ENCODE measurements at places on chromosomes 13 and 19. TPM values are rescaled to one million over a fixed set of nuclear protein-coding genes. Genes with fewer than 3 reads are reported as not detected.

WDR88 gene
- total RNA-seq: not detected

CLC gene
- not detected for total RNA-seq

ZNF154 gene
- total RNA-seq: 31.4 TPM

CABP5 gene
- not detected for total RNA-seq

OR4F17 gene
- total RNA-seq: not detected

PRTN3 gene
- total RNA-seq: 1.8 TPM

PEAK3 gene
- not detected for total RNA-seq

UBE2L5 gene
- total RNA-seq: 0.92 TPM

LILRB4 gene
- total RNA-seq: 2.3 TPM

CIC gene
- 20.8 TPM for total RNA-seq

KL gene
- total RNA-seq: 5.1 TPM

ZNF841 gene
- 42.0 TPM for total RNA-seq

PROZ gene
- not detected for total RNA-seq

CATSPERD gene
- total RNA-seq: 0.23 TPM

CEACAM1 gene
- 0.23 TPM for total RNA-seq

PGLYRP2 gene
- total RNA-seq: not detected

C19orf47 gene
- 18.0 TPM for total RNA-seq

All from diencephalon (tissue), 1 donor.